ENCODE measurements at places on chromosomes 2 and 18. TPM values are rescaled to one million over a fixed set of nuclear protein-coding genes. Genes with fewer than 3 reads are reported as not detected.

DNA sequence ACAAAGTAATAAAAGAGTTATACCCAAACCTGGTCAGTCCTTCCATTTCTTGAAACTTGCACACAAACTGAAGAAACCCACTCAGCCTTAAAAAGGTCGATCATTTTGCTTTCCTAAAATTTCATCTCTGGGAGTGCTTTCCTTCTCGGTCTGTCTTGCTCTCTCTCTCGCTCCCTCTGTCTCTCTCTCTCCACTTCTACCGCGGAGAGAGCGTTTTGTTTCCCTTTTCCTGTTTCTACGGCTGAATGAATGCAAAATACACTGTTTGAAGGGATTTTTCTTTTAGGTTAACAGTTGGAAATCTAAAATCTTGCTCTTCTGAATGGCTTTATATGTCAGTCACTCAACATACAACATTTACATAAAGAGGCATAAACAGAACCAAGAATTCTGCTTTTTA, 424.2 kb downstream of the TGIF1 start:
- no peaks in the 10 kb centered on the region for H3K4me1 ChIP-seq
- no peaks in the 10 kb centered on the region for H3K36me3 ChIP-seq
- DNase-seq = no peak
- no peak overlapping the region for H3K4me3 ChIP-seq

DNA sequence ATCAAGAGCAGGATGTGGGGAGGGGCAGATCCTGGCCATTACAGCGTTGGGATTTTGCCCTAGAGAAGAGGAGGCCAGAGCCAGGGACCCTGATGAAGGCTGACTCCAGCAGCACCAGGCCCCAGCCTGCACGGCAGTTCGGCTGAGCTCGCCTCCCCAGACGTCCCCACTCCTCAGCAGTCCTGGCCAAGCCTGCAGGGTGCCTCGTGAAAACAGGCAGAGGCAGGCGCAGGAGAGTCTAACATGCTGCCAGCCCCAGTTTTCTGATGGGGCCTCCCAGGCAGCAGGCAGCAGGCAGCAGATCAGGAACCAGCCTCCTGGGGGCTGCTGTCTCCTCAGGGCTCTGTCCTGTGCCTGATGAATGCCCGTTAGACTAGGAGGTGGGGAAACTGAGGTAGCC, 19.7 kb upstream of the GLI2 start:
- no peak overlapping the region for H3K27ac ChIP-seq

GRCh38 chr2:20868377-20868776, 45.5 kb upstream of the LDAH start:
- H3K4me1 ChIP-seq = no peaks in the 10 kb centered on the region
- H3K27ac ChIP-seq = no peak overlapping the region
- H3K27me3 ChIP-seq = no peaks in the 10 kb centered on the region
- no peak for DNase-seq

DNA sequence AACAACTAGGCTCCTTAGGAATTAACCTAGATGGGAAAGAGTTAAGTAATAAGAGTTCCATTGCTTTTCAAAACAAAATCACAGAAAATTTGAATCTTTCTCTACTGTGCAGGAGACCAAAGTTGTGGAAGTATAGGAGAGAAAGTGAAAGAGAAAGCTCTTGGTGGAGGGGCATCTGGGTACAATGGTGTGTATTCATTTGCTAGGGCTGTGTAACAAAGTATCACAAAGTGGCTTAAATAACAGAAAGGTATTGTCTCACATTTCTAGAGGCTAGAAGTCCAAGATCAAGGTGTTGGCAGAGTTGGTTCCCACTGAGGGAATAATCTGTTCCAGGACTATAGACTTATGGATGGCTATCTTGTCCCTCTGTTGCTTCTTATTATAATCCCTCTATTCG, 50.5 kb upstream of the GORASP2 start:
- no peak for DNase-seq
- peaks cover 6% of the 10 kb centered on the region for H3K4me1 ChIP-seq
- H3K27me3 ChIP-seq = peaks cover 4% of the 10 kb centered on the region
- no peaks in the 10 kb centered on the region for H3K36me3 ChIP-seq
- H3K27ac ChIP-seq = no peak overlapping the region

GRCh38 chr2:234958311-234958710, 6.5 kb downstream of the SH3BP4 start:
- no peaks in the 10 kb centered on the region for H3K27me3 ChIP-seq
- H3K4me3 ChIP-seq = no peak overlapping the region
- H3K4me1 ChIP-seq = peaks cover 92% of the 10 kb centered on the region
- peaks cover 70% of the 10 kb centered on the region for H3K36me3 ChIP-seq
- H3K27ac ChIP-seq = 0 out of 2 replicates have a peak overlapping the region, but pooled peaks have one; percentile 43
- no peak for DNase-seq

DNA sequence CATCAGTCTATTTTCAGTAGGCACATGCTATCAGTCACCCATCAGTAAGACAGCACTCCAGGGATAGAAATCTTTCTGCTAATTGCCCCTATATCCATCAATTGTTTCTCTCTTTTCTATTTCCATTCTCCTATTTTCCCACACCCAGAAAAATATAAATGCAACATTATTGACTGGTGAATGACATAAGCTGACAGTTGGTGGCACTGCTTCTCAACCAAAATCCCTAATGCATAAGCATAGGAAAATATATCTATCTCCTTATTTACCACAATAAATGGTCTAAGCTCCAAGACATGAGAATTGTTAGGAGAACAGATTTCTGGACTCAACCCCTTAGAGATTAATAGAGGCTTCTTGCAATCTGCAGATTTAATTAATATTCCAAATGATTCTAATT, 64.0 kb upstream of the REG3A start:
- no peak overlapping the region for H3K4me3 ChIP-seq
- no peak overlapping the region for H3K27ac ChIP-seq
- no peaks in the 10 kb centered on the region for H3K36me3 ChIP-seq
- H3K4me1 ChIP-seq = no peaks in the 10 kb centered on the region
- H3K27me3 ChIP-seq = no peaks in the 10 kb centered on the region

DNA sequence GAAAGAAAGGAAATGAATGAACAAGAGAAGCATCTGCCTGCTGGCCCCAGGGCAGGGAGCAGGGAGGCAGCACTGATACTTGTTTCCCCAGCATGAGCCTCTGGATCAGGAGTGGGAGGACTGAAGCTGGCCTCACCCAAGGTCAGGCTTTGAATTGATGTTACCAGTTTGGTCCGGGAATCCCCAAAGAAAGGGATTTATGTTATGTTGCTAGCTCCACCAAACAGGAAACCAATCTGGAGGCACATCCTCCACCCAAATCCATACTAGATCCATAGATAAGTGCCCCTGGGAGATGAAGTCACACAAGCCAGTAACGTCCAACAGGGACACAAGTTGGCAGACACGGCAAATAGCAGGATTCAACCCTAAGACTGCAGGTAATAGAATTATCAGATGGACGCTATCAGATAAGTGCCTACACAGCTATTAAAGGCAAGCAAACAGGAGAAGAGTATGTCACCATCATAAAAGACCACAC, 85.9 kb downstream of the MTCL1 start:
- peaks cover 34% of the 10 kb centered on the region for H3K4me1 ChIP-seq
- H3K36me3 ChIP-seq = peaks cover 36% of the 10 kb centered on the region
- H3K27ac ChIP-seq = no peak overlapping the region

DNA sequence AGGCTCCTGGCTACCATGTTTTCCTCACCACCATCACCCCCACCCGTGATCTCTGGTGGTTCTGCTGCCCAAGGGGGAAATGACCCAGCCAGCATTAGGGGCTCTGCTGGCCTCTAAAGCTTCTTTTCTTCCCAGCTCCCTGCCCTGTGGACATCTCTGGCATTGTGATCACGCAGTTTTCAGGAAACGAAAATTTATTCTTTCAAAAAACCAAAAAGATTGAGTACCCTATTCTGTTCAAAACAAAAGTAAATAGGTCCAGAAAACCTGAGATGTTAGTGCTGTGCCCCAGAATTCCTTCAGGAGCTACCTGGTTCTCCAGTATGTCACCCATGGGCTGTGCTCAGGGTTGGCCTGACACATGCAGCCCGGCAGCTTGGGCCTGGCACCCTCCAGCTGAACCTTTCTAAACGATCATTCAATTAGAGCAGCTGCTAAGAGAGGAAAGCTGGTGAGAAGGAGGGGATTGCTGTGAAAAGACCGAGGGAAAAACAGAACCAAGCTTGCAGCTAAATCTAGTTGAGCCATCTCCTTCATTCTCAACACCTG, 157.5 kb downstream of the MGAT5 start:
- H3K4me1 ChIP-seq = peaks cover 21% of the 10 kb centered on the region
- no peak overlapping the region for H3K27ac ChIP-seq
- no peaks in the 10 kb centered on the region for H3K36me3 ChIP-seq
- H3K27me3 ChIP-seq = no peaks in the 10 kb centered on the region
- H3K4me3 ChIP-seq = no peak overlapping the region
- no peak for DNase-seq

DNA sequence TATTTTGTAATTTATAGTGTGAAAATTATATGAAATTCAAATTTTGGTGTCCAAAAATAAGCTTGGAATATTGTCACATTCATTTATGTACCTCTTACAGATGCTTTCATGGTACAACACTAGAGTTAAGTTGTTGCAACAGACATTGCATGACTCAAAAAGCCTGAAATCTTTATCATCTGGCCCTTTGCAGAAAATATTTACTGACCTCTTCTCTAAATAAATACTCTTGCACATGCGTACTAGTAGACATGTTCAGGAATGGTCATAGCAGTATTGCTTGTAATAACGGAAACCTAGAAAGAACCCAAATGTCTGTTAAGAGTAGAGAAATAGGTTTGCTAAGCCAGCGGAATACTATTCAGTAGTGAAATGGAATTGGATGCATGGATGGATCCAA, 60.4 kb downstream of the GALNT1 start:
- no peak overlapping the region for H3K27ac ChIP-seq
- H3K4me1 ChIP-seq = no peaks in the 10 kb centered on the region
- peaks cover 8% of the 10 kb centered on the region for H3K36me3 ChIP-seq

GRCh38 chr2:19642501-19642900, 259.3 kb downstream of the TTC32 start:
- no peaks in the 10 kb centered on the region for H3K36me3 ChIP-seq
- no peaks in the 10 kb centered on the region for H3K27me3 ChIP-seq
- H3K4me3 ChIP-seq = no peak overlapping the region
- no peak for DNase-seq

GRCh38 chr2:70448041-70448440, 105.6 kb downstream of the TGFA start:
- H3K27me3 ChIP-seq = peaks cover 6% of the 10 kb centered on the region
- H3K27ac ChIP-seq = no peak overlapping the region
- H3K4me1 ChIP-seq = no peaks in the 10 kb centered on the region
- H3K36me3 ChIP-seq = no peaks in the 10 kb centered on the region

DNA sequence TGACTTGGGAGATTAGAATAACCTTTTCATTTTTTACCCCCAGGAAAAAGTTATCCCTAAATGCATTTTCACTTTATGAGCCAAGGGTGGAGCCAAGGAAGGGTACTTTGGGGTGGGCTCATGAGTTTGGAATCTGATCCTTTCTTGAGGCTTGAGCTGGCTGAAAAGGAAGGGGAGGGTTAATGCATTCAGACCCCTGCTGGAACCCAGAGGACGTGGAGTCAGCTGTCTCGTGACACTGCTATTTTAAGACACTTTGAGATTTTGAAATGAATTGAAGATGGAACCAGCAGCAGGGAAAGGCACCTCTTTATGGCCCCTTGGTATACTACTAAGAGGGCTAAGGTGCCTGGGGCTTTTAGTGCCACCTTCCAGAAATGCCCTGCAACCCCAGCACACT, 90.4 kb downstream of the MARCHF4 start:
- H3K36me3 ChIP-seq = no peaks in the 10 kb centered on the region
- no peaks in the 10 kb centered on the region for H3K27me3 ChIP-seq
- H3K4me1 ChIP-seq = peaks cover 3% of the 10 kb centered on the region

DNA sequence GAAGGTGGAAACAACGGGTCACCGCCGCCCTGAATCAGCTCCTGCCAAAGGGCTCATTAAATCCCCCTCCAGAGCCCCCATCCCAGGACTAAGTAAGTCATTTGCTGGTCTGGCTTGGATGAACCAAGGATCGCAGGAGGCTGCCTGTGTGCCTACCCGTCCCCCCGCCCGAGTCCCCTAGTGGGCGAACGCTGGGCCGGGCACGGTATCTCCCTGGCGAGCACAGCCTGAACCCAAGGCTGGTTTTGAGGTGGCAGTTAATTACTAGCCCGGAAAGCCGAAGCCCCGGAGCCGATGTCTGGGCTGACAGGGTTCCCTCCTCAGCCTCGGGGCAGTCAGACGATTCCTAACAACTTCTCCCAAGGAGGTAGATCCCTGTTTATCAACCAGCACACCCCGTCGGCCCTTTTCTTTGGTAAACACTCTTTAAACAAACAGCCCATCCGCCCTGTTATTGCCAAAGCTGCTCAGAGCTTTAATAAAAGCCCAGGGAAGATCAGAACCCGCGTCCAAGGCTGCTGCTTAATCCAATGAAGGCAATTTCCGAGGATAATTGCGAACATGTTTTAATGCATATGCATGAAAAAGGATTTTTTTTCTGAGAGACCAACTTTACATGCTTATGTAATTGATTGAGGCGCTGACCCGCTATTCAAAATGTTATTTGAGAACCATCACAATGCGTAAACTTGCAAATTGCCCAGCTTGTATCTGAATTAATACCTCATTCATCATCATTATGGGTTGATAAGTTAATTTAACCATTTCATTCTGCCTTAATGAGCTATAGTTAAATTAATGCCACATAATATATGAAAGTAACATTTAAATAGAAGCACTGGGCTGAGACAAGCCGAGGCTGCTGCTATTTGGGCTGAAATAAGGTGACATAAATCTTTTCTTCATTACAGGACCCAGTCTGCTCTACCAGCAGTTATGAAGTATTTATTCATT, 10.5 kb downstream of the EVX2 start:
- H3K27ac ChIP-seq = no peak overlapping the region
- H3K36me3 ChIP-seq = no peaks in the 10 kb centered on the region
- DNase-seq = no peak
- no peaks in the 10 kb centered on the region for H3K4me1 ChIP-seq
- peaks cover 43% of the 10 kb centered on the region for H3K27me3 ChIP-seq
- no peak overlapping the region for H3K4me3 ChIP-seq

- no peaks in the 10 kb centered on the region for H3K27me3 ChIP-seq
- no peak overlapping the region for H3K27ac ChIP-seq
- peaks cover 13% of the 10 kb centered on the region for H3K4me1 ChIP-seq
These were observed 96.7 kb upstream of the SLC39A10 start for GRCh38 chr2:195560209-195560895.

- H3K36me3 ChIP-seq = no peaks in the 10 kb centered on the region
- no peaks in the 10 kb centered on the region for H3K27me3 ChIP-seq
- peak; percentile 89 for DNase-seq
These were observed 71.4 kb downstream of the TRIB2 start for GRCh38 chr2:12787891-12788801.

DNA sequence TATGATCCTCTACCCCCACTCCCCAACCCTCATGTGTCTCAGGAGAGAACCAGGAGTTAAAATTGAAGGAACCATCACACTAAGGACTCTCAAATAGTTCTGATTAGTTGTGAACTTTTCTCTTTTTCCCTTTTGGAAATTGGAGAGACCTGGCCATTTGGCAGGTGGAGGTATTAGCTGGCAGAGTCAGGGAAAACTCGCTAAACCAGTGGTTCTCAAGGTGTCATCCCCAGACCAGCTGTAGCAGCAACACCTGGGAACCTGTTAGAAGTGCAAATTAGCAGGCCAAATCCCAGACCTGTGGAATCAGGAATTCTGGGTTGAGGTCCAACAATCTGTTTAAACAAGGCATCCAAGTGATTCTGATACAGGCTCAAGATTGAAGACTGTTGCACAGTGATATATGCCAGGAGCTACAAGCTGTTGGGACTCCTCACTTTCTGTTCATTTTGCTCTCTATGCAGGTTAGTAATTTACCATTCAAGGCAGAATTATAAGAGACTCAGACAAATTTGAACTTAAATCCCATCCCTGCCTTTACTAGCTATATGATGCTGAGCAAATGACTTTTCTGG, 2.8 kb upstream of the TMEM131 start:
- peaks cover 9% of the 10 kb centered on the region for H3K36me3 ChIP-seq
- H3K27me3 ChIP-seq = peaks cover 4% of the 10 kb centered on the region
- peaks cover 12% of the 10 kb centered on the region for H3K4me1 ChIP-seq

Gene NTSR2
- total RNA-seq = not detected

Gene IL1R2
- not detected for total RNA-seq

Gene KRTCAP3
- total RNA-seq = not detected

Gene TUBB8B
- total RNA-seq = 3.9 TPM

Gene MPP4
- total RNA-seq = 5.3 TPM

Gene TDRD15
- not detected for total RNA-seq

Gene HEATR5B
- total RNA-seq = 7.1 TPM
